ENCODE measurements at places on chromosomes 1 and 21.

DNA sequence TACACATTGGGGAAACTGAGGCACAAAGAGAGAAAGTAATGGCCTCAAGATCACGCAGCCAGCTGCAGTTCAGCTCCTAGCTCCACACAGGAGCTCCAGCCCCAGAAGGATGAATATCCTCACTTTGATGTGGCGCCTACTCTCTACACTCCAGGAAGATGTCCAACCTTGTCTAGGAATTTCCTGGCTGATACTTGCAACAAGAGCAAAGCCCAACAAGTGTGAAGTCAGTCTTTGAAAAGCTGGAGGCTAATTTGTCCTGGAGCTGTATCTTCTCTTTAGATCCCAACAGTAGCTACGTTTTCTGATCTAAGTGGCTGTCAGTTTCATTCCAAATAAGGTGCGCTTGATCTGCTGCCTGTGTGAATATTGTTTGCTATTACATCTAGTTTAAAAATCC is 344.9 kb downstream of the PTPRU start:
- DNase-seq, result no peak

DNA sequence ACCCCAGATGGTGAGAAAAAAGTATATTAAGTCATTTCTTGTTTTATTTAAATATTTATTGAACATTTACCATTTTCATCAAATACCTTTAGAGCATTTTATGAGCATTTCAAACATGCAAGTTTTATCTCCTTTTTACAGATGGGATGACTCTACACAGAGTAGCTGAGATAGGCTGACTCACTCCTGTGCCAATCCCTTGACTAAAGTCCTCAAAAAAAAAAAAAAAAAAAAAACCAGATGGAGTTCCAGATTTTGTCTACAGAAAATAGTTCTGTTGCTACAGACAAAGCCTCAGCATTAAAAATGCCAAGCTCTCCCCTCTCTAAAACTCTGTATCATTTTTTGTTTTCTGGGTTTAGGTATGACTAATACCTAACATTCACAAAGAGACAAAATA is 303.0 kb upstream of the PLD5 start:
- no peak for DNase-seq

- no peak for DNase-seq
Measured at GRCh38 chr1:3573500-3573899, 37.8 kb downstream of the MEGF6 start.

GRCh38 chr1:62689524-62689923 is 1.3 kb upstream of the DOCK7 start:
- DNase-seq, result no peak

DNA sequence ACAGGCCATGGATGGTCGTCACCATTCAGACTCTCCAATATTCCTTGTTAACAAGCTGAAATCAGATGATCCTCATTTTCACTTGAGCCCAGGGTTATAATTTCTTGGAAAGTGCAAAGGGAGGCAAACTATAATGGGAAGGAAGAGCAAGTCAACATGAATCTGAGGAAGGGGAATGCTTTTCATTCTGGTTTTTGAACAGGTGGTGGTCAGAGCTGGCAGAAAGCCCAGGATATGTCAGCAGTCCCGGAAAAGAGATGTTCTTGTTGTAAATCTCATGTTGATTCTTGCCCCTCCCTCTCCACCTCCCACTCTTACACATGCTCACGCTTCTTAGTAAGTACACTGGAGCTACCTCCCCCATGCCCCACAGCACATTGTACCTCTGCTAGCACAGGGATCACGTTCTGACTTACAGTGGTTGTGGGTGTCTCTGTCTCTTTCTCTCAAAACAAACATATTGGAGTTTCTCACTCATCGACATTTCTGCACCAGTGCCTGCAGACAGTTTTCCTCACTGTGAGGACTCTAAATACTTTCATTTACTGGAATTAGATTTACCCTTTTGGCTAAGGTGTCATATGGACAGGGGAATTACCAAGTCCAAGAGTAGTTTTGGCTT is 77.6 kb downstream of the XCL2 start:
- DNase-seq, result no peak

DNA sequence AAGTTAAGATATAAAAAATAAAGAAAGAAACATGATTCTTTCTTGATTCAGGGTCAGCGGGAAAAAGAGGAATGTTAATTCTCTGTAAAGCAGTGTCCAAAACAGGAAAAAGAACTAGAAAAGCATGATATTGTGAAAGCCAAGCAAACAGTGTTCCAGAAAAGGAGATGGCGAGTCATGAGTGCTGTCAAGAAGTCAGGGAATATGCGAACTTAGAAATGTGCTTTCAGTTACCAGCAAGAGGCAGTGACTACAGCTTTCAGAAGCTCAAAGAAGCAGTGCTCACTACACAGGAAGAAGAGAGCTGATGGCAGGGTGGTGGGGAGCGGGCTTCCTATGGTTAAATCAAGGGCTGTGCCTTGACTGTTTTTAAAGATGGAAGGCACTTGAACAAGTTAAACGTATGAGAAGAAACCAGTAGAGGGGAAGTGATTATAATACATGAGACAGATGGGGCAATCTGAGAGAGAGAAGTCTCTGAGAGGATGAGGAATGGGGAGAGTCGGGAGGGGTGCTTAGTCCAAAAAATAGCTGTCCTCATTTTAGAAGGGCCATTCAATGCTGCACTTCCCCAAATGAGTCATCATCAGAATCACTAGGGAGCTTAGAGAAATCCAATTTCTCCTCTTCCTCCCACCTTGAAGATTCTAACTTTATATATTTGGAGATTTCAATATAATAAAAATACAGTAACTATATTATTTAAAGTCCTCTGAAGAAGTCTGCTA is 90.4 kb downstream of the KCNK1 start:
- no peak for DNase-seq

Data from vagina (tissue), 2 donors.